ENCODE measurements at places on chromosomes 5 and 9.

DNA sequence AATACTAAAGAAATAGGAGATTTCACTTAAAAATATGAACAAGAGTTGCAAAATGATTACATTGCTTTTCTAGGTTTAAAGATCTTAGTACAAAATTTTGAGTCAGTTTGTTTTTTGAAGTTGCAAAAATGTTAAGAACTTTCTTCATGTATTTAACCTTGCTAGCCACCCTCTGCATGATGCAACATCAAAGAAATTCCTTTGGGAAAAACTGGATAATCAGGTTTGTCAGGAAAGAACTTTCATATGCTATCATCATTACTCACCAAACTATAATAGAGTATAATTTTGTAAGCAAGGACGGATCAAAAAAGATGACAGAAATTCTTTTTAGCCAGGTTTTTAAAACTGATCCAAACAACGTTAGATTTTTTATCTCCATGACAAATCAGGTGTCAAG, 116.9 kb upstream of the MRPS30 start:
- DNase-seq: no peak

DNA sequence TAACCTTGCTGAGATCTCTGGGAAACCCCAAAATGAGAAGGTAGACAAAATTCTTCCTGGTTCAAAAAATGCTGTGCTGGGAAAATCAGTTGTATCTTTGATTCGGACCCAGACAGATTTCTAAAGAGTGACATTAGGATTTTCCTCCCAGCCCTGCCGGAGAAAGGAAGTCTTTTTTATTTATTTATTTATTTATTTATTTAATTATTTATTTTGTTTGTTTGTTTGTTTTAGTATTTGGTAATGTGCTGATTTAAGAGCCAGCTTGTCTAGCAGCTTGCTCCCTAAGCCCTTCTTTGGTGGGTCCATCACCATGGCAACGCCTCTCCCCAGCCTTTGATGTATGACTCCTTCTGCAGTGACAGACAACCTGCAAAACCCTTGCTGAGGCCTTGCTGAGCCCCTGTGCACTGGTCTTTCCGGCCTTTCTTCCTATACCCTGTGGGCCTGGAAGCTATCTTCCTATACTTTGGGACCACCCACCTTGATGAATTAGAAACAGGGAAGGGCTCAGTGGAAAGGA, 60.6 kb upstream of the AFAP1L1 start:
- DNase-seq: no peak

- no peak for DNase-seq
Observed at GRCh38 chr5:80093796-80094195, 58.6 kb downstream of the THBS4 start.

DNA sequence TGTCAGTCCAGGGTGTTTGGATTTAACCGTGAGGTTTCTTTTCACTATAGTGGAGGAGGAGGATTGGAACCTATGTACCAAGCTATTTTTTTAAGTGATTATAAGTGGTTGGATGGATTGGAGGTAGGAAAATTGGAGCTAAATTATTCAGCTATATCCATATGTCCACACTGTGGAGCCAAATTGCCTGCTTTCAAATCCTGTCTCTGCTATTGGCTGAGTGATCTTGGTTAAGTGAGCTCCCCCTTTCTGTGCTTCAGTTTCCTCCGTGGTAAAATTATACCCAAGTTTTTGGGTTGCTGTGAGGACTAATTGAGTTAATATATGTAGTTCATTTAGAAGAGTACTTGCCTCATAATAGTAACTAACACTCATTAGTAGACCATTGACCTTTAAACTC, 2.5 kb downstream of the CENPP start:
- peak; percentile 10 for DNase-seq

DNA sequence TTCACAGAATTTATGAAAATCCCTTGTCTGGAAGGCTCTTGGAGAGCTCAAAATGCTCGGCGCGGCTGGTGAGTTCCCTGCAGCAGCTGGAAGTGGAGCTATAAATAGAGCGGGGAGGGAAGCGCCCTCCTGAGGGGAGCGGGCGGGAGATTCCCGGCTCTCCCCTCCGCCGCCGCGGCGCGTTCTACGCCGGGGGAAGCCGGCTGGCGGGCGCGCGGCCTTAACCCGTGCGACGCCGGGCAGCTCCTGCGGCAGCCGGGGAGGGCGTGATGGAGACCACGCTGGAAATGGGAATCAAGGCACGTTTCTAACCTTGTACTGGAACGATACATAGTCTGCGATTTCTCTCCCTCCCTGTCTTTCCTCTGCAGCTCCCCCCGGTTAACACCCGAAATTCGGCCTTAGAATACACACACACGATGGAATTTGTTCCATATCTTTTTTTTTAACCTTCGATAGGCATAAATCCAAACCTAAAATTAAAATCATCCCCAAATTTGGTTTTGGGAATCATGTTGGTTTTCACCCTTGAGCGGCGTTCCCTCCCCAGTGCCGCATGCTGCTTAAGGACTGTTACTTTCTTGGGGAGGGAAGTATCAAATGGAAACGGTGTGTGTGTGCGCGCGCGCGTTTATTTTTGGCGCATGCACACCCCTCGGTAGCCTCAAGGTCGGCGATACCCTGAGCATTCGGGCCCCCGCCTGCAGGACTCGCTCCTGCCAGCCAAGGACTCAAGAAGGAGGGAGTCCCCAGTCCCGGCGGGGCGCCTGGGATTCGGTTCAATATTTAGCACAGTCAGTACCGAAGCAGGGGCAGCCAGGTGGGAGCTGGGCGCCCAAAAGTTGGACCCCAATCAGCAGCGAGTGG, 306.3 kb upstream of the KCNN2 start:
- DNase-seq: peak; percentile 74

DNA sequence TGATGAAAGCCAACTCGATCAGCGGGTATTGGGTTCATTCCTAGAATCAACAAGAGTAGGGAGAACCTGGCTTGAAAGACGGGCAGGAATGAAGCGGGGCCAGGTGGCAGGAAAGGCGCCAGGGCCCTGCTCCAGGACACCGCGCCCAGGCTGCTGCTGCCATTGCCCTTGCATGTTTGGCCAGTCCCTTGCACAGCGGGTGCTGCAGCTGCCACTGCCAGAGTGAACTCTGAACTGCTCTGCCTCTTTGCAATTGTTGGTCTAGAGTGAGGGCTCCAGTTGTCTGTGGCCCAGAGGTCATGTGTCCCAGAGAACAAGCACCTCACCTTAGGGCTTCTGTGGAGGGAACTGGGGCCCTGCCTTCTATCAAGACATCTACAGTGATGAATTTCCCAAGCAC, 24.0 kb upstream of the CARTPT start:
- no peak for DNase-seq

- DNase-seq: no peak
Observed at GRCh38 chr9:115154617-115155016, 36.7 kb upstream of the TNC start.

GRCh38 chr5:128645581-128645980, 107.5 kb upstream of the FBN2 start:
- DNase-seq: no peak

- no peak for DNase-seq
Observed at GRCh38 chr9:100150214-100150613, 51.2 kb downstream of the INVS start.

GRCh38 chr9:16157216-16157615, 604.4 kb downstream of the CCDC171 start:
- no peak for DNase-seq

DNA sequence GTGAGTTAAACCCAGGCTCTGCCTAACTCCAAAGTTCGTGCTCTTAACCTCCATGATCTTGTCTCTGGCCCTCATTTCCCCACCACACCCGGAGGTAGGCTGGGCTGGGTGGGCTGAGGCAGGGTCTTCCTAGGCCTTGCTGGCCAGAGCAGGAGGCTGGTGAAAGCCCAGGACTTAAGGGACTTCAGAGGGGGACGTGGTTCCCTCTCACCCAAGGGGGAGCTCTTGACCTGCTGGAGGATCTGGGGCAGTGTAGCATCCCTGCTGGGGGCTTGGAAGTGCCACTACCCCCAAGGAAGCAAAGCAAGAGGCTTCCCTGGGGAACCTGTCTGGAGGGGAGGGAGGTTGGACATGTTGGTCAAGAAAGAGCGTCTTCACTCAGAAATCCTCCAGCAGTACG, 14.7 kb downstream of the PITX1 start:
- no peak for DNase-seq

- no peak for DNase-seq
Observed at GRCh38 chr5:168962306-168962705, 338.6 kb downstream of the SLIT3 start.

GRCh38 chr9:93254806-93255493, 71.0 kb downstream of the WNK2 start:
- no peak for DNase-seq

DNA sequence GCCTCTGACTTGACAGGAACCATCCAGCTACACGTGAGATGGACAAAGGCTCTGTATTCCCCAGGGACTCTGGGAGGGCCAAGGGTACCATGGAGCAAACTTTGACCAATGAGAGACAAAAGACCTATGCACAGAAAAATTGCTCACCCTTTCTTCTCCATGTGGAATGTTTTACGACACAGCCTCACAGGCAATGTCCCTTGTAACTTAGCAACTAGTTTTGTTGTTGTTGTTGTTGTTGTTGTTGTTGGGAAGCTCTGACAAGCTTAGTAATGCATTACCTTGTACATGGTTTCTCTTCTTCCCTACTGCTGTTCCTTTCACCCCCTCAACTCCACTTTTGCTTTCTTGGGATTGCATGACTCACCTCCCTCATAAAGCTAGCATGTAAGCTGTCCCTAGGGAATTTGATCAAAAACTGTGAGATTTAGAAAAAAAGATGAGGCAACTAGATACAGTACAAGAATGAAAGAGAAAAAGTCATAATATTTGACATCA, 550.9 kb downstream of the RAB3C start:
- no peak for DNase-seq

GRCh38 chr5:152397581-152397980, 7.5 kb downstream of the NMUR2 start:
- DNase-seq: no peak

DNA sequence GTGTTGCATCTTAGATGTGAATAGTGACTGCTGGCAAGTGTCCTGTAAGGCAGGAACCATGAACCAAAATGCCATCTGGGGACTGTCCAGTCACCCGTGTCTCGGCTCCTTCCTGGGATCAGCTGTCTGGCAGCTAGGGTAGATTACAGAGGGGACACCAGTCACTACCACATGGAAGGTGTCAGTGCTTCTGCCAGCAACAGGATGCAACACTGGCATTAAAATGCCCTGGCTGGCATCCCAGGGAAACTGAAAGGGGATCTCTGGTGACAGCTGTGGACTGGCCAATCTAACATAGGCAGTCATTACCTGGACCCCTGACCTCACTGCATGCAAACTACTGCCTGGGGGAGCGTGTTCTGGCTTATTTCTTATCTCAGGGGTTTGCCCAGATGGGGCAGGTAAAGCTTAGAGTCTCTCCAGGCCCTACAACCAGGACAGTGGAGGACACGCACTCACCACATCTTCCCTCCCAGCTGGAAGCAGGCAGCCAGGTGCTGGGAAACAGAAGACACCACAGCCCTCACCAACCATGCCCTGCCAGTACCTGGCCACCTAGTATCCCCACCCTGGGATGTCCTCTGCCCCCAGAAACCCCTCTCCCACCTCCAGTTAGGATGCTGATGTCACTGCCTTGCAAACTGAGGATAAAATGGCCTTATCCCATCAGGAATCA, 83.8 kb downstream of the SEMA4D start:
- peak; percentile 29 for DNase-seq

DNA sequence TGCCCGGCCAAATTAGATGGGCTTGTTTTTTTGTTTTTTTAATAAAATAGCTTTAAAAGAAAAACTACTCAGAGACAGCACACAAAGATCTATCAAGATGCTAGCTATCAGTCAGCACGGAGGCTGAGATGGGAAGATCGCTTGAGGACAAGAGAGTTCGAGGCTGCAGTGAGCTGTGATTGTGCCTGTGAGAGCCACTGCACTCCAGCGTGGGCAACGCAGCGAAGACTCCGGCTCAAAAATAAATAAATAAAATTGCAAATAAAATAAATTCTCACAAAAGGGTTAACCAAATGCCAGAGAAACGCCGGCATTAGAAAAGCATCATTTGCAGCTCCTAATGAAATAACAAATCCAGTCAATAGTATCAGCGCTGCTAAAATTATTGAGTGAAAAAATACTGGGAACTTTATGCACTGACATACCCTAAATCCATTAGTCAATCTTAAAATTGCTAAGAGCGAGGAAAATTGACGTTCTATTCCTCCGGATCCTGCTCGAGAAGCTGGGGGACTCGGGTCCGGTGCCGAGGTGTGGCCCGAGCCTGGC, 681 bp downstream of the CPLANE1 start:
- no peak for DNase-seq

DNA sequence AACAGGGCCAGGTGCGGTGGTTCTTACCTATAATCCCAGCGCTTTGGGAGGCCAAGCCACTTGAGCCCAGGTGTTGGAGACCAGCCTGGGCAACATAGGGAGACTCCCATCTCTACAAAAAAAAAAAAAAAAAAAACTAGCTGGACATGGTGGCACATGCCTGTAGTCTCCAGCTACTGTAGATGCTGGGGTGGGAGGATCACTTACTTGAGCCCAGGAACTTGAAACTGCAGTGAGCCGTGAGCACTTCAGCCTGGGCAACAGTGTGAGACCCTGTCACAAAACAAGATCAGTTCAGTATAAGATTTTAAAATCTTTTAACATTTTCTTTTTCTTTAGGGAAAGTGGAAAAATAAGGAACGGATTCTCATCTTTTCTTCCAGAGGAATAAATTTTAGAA, 2.5 kb downstream of the BRIX1 start:
- no peak for DNase-seq

GRCh38 chr9:131174681-131175239, 49.4 kb downstream of the NUP214 start:
- no peak for DNase-seq

GRCh38 chr5:137791799-137792198, 37.6 kb upstream of the HNRNPA0 start:
- no peak for DNase-seq

DNA sequence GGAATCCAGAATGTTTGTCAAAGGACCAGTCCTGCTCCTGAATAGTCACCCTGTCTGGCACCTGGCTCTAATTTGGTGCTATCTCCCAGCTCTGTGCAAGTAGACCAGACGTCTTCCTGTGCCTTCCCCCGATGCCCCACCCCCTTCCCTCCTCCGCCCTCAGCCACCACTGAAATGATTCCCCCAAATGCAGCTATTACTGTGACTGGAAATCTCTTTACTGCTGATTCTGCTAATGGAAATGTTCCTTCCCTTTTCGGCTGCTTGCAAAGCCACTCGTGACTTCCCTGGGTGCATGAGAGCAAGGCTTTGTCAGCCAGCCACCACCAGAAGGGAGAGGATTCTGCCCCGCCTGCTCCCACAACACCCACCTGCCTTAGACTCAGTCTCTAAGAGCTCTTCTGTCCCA, 11.4 kb downstream of the ASTN2 start:
- no peak for DNase-seq

GRCh38 chr5:67453111-67453905, 256.7 kb upstream of the CD180 start:
- DNase-seq: no peak

DNA sequence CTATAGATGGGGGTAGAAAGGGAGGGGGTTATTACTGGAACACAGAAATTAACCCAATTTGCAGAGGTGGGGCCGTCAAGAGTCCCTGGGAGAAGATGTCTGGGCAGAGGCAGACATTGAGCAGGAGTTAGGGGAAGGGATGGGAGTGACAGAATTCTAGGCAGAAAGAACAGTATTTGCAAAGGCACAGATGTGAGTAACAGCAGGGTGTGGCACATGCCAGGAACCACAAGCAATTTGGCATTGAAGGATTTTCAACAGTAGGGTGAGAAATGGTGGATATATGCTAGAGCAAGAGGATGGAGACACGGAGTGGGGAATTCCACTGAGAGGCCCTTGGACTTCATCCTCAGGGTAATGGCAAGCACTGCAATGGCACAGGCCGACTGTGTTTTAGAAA, 71.6 kb upstream of the FRRS1L start:
- peak; percentile 30 for DNase-seq

GRCh38 chr5:141149812-141150211, at the start of gene PCDHB6:
Gene PCDHB6, plus strand, starts transcription at chr5:141150057. Its CDS starts 201 bp downstream, at chr5:141150258.
- no peak for DNase-seq

All from NCI-H1694 (cell line).